ENCODE measurements at places on chromosomes 7 and 10.

- no peak for DNase-seq
Measured at GRCh38 chr7:43449577-43449976, 133.3 kb upstream of the STK17A start.

- no peak for DNase-seq
Measured at GRCh38 chr10:23110722-23111516, 15.5 kb downstream of the MSRB2 start.

GRCh38 chr7:12884856-12885440 is 197.5 kb downstream of the ARL4A start:
- no peak for DNase-seq

DNA sequence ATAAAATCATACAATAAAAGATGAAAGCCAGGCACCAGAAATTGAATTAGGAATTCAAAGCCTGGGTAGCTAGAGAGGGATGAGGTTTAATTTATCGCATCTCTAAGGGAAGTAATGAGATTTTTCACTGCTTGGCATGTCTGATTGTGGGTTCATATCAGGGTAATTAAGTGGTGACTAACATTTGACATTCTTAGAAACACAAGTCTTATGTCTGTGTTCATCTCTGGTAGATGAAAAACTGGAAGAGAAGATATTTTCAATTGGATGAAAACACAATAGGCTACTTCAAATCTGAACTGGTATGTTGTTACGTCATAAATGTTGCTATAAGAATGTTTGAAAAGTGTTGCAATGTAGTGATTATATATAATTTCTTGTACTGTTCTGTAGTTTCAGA is 36.8 kb upstream of the ARMS2 start:
- no peak for DNase-seq

DNA sequence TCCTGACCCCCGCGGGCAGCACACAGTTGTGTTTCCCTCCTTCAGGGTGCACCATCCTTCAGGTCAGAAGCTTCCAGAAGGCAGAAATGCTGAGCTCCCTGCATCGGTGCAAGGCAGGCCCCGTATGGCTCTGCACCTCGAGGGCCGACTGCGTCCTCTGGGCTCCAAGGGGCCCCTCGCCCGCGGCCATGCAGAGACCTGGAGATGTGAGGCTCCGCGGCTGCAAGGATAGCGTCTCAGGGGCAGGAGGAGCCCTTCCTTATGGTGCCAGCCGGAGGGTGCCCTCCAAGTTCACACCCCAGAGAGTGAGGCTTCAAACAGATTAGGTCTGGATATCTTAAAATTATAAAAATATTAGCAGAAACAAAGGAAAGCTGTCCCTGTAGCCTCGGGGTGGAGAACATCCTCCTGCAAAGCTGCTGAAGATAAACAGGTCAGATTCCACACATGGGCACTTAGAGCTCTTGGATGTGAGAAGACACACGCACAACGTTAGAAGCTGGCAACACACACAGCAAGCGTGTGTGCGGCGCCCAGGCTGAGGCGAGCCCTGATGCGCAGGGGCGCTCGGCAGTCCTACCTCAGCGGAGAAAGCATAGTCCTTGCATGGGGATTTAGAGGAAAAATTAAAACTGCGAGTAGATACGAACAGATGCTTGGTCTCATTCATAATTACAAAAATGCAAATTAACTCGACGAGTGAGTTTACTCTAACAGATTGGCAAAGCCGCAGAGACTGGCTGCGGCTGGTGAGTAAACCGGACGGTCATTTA is 20.4 kb downstream of the KNDC1 start:
- DNase-seq = no peak

- DNase-seq = no peak
Measured at GRCh38 chr7:4325732-4326131, 356.4 kb upstream of the FOXK1 start.

GRCh38 chr10:112728997-112729396 is 221.1 kb upstream of the TCF7L2 start:
- DNase-seq = no peak

DNA sequence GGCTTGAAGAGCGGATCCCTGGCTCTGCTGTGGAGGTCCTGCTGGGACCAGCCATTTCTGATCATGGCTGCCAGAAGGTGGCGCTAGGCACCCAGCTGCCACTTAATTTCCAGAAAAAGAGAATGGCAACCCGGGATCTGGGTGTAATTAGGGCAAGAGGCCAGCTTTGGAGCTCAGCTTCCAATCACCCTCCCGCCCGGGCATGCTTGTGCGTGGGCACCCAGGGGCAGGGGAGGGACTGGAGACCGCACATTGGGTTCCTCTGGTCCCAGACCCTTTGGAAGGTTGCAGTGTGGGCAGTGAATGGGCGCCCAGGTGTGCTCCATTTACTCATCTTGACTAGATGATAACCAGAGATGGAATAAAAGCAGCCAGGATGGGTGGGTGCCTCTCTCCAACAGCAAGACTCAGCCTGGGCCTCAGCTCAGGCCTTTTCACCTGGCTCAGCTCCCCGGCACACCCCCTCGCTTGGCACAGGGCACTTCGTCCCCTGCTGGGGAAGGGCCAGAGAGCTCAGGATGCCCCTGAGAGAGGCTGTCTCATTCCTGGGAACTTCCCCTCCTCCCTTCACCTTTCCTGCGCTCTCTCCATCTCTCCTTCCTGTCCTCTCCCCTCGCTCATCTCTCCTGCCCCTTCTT is 14.7 kb downstream of the FAM241B start:
- DNase-seq = peak; percentile 23

GRCh38 chr7:134196439-134196838 is 69.3 kb downstream of the LRGUK start:
- no peak for DNase-seq

DNA sequence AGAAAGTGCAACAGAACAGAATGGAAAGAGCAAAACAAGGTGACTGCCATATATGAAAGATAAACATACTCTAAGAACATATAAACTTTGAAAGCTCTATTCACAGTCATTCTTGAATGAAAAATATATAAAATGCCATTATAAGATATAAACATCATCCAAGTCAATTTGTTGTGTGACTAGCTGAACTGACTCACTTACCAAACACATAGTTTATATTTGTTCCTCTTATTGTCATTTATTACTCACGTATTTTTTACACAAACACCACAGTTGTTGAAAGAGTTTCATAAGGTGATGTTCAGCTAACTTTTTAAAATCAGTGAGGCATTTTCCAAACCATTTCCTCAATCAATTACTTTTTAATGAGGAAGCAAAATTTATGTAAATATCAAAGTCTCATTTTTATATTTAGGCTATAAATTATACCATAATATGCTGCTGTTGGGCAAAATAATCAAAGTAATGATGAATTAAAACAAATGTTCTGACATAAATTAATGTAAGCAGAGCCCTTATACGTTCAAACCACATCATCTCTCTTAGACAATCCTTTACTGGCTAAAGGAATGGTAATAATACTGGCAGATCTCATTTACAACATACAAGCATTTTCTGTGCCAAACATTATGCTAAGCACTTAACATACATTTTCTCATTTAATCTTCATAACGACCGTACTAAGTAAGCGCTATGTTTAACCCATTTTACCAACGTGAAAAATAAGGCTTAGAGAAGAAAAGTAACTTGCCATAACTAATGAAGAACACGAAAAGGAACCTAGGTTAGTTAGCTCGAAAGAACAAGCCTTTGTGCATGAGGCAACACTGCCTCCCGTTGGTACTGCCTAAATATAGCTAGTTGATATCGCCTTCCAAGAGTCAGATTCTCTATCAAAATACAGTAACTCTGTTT is 7.3 kb downstream of the LRRN3 start:
- DNase-seq = no peak

GRCh38 chr7:79337717-79338116 is 115.8 kb downstream of the MAGI2 start:
- DNase-seq = no peak

GRCh38 chr10:114664127-114664526 is 6.1 kb upstream of the ABLIM1 start:
- no peak for DNase-seq

GRCh38 chr10:44749151-44749550 is 162.0 kb upstream of the TMEM72 start:
- no peak for DNase-seq

GRCh38 chr10:117796130-117796745 is 250.5 kb downstream of the RAB11FIP2 start:
- DNase-seq = no peak

DNA sequence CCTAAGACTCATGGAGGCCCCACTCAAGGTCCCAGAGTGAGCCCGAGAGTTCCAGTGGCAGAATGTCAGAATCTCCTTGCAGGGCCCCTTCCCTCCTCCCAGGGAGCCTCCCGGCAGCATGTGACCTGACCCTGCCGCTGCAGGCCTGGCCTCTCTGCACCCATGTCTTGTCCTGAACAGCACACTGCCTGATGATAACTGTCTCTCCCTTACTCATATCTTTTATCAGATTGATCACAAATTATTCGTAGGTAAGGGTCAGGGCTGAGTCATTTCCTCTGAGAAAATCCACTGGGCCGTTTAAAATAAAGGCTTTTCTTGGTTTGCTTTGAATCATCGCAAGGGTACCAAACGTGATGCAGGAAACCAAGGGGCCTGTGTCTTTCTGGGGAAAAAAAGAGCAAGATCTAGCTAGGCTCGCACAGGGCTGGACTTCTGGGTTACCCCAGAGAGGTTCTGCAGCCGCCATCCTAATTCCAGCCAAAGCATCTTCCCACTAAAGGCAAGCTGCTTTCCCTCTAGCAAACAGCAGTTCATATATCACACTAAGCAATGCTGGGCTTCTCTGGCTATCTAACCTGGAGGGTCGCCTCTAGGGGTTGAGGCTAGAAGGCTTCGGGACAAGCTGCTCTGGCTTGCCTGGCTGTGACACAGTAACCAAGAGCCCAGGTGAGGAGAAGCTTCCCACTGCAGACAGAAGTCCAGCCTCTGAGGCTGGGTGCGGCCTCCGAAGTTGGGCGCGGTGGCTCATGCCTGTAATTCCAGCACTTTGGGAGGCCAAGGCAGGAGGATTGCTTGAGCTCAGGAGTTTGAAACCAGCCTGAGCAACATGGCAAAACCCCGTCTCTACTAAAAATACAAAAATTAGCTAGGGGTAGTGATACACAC is 104.9 kb downstream of the SPDYE5 start:
- no peak for DNase-seq

- no peak for DNase-seq
Measured at GRCh38 chr10:79232864-79233263, 114.4 kb upstream of the PPIF start.

- DNase-seq = no peak
Measured at GRCh38 chr7:151744656-151745638, 132.0 kb downstream of the PRKAG2 start.
